Sciatic nerve (tissue), 2 donors: ENCODE measurements at places on chromosomes 16 and 17. TPM values are rescaled to one million over a fixed set of nuclear protein-coding genes. Genes with fewer than 3 reads are reported as not detected.
A peak's percentile ranks its signal among the peaks of the same experiment; 100 is the strongest.

CRISPLD2 gene
- total RNA-seq: 118 TPM

ABCC6 gene
- total RNA-seq: 5.1 TPM

DNA sequence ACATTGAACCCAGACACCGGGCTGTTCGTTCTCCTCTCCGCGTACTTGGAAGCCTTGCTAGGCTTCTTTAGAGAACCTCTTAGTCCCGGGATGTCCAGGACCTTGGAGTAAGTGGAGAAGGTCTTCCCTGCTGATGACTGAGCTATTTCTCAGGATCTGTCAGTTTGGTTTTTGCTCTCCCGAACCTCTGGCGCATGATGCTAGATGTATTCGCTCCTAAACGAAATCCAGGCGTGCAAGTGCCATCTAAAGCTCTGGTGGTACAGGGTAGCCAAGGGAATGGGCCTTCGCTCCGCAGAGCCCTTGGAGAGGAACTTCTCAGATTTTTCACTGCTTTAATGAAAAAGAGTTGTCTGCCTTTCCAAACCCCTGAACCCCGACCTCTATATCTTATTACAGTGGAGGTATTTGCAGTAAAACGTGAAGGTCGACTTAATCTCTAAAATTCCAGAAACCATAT lies 547 bp downstream of the VMP1 start:
- no peak for DNase-seq

DNA sequence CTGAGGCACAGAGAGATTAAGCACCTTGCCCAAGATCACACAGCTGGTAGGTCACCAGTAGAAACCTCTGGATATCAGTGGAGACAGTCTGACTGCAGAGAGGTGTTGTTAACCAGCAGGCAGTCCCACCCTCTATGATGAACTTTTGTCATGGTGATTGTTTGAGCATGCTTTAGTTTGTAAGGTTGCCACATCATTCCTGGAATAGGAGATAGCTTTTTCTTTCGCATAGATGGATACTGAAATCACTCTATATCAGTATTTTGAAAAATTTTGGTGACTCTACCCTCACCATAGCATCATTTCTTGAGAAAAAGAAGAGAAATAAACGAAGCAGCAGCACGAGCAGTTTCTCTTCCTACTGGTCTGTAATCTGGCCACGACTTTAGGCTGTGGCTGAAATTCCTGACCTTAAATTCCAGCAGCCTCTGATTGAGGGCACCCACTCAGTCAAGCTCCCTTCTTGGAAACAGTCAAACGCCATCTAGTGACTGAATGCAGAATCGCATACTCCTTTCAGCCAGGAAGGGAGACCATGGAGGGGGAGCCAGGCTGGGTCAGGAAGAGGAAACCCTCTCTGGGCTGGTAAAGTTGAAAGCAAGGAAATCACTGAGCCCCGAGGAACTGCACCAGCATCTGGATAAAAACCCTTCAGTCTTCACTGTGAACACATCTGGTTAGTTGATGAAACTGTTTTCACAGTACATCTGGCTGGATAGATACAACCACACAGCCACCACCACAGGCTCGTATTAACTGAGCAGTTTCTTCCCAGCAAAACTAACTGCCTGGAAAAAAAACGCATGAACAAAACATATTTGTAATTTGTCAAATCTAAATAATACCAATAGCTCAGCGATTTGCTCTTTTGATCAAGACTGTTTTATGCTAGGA lies 108.5 kb upstream of the XYLT1 start:
- peak; percentile 80 for DNase-seq

- DNase-seq: no peak
Measured at GRCh38 chr16:85480727-85481101, 132.4 kb upstream of the GSE1 start.

GRCh38 chr16:68909099-68909733 lies 65.9 kb downstream of the TANGO6 start:
- DNase-seq: no peak
